ENCODE measurements at places on chromosomes 1 and 21. TPM values are rescaled to one million over a fixed set of nuclear protein-coding genes. Genes with fewer than 3 reads are reported as not detected.

- no peaks in the 10 kb centered on the region for H3K27me3 ChIP-seq
- H3K4me1 ChIP-seq = no peaks in the 10 kb centered on the region
- DNase-seq = no peak
- no peaks in the 10 kb centered on the region for H3K36me3 ChIP-seq
- no peak overlapping the region for H3K27ac ChIP-seq
- H3K4me3 ChIP-seq = no peak overlapping the region
Observed at GRCh38 chr1:164361927-164362326, 197.1 kb upstream of the PBX1 start.

DNA sequence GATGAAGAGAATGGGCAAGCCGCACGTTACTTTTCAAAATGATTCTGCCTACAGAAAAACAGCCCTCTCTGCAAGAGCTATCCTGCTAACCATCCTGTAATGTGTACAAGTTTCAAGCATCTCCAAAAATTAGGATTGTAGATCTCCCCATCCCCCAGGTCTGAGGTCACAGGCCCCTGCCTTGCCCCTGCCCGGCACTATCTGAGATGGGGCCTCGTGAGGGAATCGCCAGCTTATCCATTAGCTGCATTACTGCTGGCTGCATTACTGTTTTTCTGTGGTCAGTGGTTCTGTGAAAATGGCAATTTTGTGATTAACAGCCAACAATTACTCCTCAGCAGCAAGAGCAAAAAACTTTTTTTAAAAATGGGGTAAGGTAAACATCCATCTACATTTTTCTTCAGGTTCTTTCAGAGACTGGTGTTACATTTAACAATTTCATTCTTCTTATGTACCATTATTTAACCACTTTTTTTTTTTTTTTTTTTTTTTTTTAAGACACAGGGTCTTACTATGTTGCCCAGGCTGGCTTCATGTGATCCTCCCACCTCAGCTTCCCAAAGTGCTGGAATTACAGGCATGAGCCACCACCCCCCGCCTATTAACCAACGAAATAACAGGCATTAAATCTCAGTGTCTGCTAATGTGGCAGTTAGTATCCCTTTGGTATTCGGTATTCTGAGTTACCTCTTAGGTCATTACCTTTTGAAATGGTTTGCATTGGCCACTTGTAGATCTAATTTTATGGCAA, 83.8 kb downstream of the MRPL37 start:
- DNase-seq = no peak
- no peak overlapping the region for H3K4me3 ChIP-seq
- H3K27me3 ChIP-seq = no peaks in the 10 kb centered on the region
- peaks cover 3% of the 10 kb centered on the region for H3K36me3 ChIP-seq

Gene TCHH
- not detected for total RNA-seq

Gene PTGFR
- total RNA-seq = not detected

Measured in activated CD4-positive, alpha-beta memory T cell treated with anti-CD3 and anti-CD28 coated beads for 36 hours (primary cell).